ENCODE measurements at places on chromosomes 1 and 21. TPM values are rescaled to one million over a fixed set of nuclear protein-coding genes. Genes with fewer than 3 reads are reported as not detected.

GRCh38 chr1:205965036-205965884, 22.0 kb upstream of the SLC26A9 start:
- DNase-seq, result no peak
- H3K36me3 ChIP-seq, result no peaks in the 10 kb centered on the region
- no peak overlapping the region for H3K27ac ChIP-seq
- H3K27me3 ChIP-seq, result no peaks in the 10 kb centered on the region
- H3K4me1 ChIP-seq, result peaks cover 4% of the 10 kb centered on the region
- no peak overlapping the region for H3K4me3 ChIP-seq

DNA sequence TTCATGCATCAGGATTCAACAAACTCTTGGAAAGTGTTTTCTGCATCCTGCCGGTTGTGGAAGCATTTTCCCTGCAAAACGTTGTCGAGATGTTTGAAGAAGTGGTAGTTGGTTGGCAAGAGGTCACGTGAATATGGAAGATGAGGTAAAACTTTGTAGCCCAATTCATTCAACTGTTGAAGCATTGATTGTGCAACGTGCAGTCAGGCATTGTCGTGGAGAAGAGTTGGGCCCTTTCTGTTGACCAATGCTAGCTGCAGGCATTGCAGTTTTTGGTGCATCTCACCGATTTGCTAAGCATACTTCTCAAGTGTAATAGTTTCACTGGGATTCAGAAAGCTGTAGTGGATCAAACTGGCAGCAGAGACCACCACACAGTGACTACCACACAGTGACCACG, 57.0 kb upstream of the PRDM2 start:
- no peaks in the 10 kb centered on the region for H3K36me3 ChIP-seq
- H3K27ac ChIP-seq, result no peak overlapping the region
- no peaks in the 10 kb centered on the region for H3K4me1 ChIP-seq
- no peak for DNase-seq
- H3K4me3 ChIP-seq, result no peak overlapping the region

DNA sequence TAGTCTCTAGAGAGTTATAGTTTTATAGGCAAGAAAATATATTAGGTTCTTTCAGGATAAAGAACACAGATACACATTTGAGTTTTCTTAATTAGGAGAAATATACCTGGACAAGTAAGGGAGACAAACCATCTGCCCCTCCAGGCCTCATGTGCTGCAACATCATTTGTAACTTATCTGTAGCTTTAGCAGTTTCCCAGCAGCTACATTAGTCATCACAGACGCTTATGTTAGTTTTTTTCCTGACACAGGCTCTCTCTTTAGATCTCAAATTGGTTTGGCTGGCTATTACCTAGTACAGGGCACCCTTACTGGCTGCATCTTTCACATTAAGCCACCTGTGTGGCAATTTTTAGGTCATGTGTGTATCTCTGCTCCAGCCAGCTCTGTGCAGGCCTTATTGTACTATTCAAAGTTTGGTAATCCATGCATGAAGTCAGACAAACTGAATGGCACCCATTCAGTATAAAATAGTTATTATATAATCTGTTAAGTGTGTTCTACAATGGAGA, 25.9 kb downstream of the GNPAT start:
- no peak overlapping the region for H3K27ac ChIP-seq
- no peaks in the 10 kb centered on the region for H3K4me1 ChIP-seq
- no peak for DNase-seq
- H3K36me3 ChIP-seq, result no peaks in the 10 kb centered on the region
- no peaks in the 10 kb centered on the region for H3K27me3 ChIP-seq

Gene ZNF683
- total RNA-seq, result 22.9 TPM

GRCh38 chr1:81635816-81636215, 164.9 kb upstream of the ADGRL2 start:
- H3K36me3 ChIP-seq, result no peaks in the 10 kb centered on the region
- no peaks in the 10 kb centered on the region for H3K4me1 ChIP-seq
- no peaks in the 10 kb centered on the region for H3K27me3 ChIP-seq
- DNase-seq, result no peak

Gene SLC2A5
- 90.5 TPM for total RNA-seq

- no peak for DNase-seq
- no peaks in the 10 kb centered on the region for H3K36me3 ChIP-seq
- H3K4me1 ChIP-seq, result peaks cover 74% of the 10 kb centered on the region
- H3K27ac ChIP-seq, result peak overlapping the region; percentile 92
Measured at GRCh38 chr1:19432943-19433718, 52.2 kb downstream of the CAPZB start.

Gene CLCA4
- 0.12 TPM for total RNA-seq

- peaks cover 4% of the 10 kb centered on the region for H3K4me1 ChIP-seq
- H3K27me3 ChIP-seq, result no peaks in the 10 kb centered on the region
- H3K4me3 ChIP-seq, result no peak overlapping the region
Measured at GRCh38 chr1:230308039-230308438, 118.1 kb downstream of the PGBD5 start.

Gene PMF1
- total RNA-seq, result 38.1 TPM

GRCh38 chr21:40053007-40053406, 185.8 kb downstream of the PCP4 start:
- no peaks in the 10 kb centered on the region for H3K36me3 ChIP-seq
- DNase-seq, result no peak
- H3K4me3 ChIP-seq, result no peak overlapping the region
- no peaks in the 10 kb centered on the region for H3K27me3 ChIP-seq

DNA sequence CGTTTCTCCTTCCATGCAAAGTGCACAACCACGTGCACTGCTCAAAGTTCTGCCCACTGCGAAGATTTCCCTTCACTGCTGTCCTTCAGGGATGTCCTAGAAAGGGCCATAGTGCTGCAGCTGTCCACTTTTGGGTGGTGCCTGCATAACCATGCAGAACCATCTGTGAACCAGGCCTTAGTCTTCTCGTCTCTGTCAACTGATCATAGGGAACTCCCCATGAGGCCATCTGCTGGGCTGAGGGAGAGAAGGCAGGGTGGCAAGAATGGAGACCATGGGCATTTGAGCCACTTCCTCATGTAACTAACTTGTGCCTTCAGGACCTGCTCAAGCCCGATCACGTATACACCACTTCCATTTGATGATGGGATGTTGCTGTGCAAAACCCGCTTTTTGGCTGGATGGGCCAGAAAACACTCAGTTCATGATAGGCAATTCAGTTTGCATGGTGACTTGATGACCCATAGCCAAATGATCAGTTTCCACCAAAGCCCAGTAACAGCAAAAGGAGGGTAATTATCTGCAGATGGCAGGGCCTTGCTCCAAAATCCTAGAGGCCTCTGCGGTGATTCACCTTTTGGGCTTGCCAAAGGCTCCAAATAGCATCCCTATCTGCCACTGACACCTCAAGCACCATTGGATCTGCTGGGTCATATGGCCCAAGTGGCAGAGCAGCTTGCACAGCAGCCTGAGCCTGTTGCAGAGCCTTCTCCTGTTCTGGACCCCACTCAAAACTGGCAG, 9.5 kb downstream of the ST6GALNAC5 start:
- H3K27ac ChIP-seq, result no peak overlapping the region
- H3K4me3 ChIP-seq, result no peak overlapping the region
- H3K4me1 ChIP-seq, result no peaks in the 10 kb centered on the region
- DNase-seq, result no peak

GRCh38 chr21:42653231-42654061, at the start of gene PDE9A:
PDE9A (plus strand) TSS chr21:42653621; CDS start chr21:42653815, 194 bp downstream.
- H3K4me1 ChIP-seq, result peaks cover 13% of the 10 kb centered on the region
- no peaks in the 10 kb centered on the region for H3K36me3 ChIP-seq
- no peaks in the 10 kb centered on the region for H3K27me3 ChIP-seq
- H3K4me3 ChIP-seq, result peak within 1 kb of the TSS; percentile 59

Gene KCNH1
- total RNA-seq, result 1.5 TPM

- H3K27ac ChIP-seq, result no peak overlapping the region
- H3K4me1 ChIP-seq, result no peaks in the 10 kb centered on the region
- no peaks in the 10 kb centered on the region for H3K36me3 ChIP-seq
- H3K27me3 ChIP-seq, result no peaks in the 10 kb centered on the region
- H3K4me3 ChIP-seq, result no peak overlapping the region
- no peak for DNase-seq
Measured at GRCh38 chr21:14318578-14318977, 64.4 kb downstream of the HSPA13 start.

GRCh38 chr1:60527567-60527966, 454.0 kb upstream of the C1orf87 start:
- H3K27me3 ChIP-seq, result no peaks in the 10 kb centered on the region
- H3K36me3 ChIP-seq, result no peaks in the 10 kb centered on the region
- no peak for DNase-seq
- no peak overlapping the region for H3K27ac ChIP-seq
